ENCODE measurements at places on chromosomes 12 and 14. TPM values are rescaled to one million over a fixed set of nuclear protein-coding genes. Genes with fewer than 3 reads are reported as not detected.

Gene CLEC4D
- 0.09 TPM for polyA plus RNA-seq

Gene SOX5
- 0.22 TPM for polyA plus RNA-seq

Gene HOXC12
- polyA plus RNA-seq = under 0.01 TPM

Gene MON2
- 9.0 TPM for polyA plus RNA-seq

Gene APOLD1
- polyA plus RNA-seq = 19.8 TPM
